ENCODE measurements at places on chromosomes 1 and 21.

- no peak for DNase-seq
Measured at GRCh38 chr1:178934546-178934945, 63.7 kb upstream of the ANGPTL1 start.

DNA sequence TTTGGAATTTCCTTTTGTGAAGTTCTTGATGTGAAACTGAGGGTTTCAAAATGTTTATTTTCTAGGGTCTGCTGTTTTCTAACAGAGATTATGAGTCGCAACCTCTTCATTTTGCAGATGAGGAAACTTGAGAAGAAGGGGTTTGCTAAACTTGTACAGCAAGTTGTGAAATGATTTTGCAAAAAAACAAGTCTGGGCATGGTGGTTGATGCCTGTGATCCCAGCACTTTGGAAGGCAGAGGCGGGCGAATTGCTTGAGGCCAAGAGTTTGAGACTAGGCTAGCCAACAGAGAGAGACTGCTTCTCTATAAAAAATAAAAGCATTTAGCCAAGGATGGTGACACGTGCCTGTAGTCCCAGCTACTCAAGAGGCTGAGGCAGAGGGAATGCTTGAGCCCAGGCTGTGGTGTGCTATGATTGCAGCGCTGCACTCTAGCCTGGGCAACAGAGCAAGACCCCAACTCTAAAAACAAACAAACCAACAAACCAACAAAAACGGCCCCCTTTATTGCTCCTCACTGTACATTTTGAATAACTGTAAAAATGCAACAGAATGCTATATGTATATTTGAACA lies 9.9 kb downstream of the TRIM67 start:
- no peak for DNase-seq

DNA sequence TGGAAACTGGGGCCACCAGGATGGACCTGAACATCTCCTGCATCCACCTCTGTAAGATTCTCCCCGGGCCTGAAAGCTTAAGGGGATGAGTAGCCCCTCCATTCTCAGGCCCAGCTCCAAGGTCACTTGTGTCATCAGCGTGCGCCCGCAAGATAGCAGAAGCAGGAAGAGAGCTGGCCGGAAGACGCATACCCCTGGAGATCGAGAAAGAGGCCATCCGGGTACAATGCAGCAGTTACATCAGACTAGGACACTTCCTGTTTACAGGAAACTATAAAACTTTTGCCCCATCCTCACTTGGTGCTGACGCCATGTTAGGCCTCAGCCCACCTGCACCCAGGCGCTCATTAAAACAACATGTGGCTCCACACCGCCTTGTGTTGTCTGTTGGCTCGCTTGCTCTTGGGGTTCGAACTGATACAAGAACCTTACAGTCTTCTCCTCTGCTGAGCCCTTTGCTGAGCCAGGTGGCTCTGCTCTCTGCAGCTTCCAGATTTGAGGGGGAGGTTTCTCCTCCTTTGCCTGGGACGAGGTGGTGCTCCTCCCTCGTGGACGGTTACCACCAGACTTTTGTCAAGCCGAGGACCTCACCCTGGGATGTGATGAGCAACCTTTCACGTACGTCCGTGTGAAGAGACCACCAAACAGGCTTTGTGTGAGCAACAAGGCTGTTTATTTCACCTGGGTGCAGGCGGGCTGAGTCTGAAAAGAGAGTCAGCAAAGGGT lies 277.5 kb upstream of the C1orf174 start:
- DNase-seq, result no peak

GRCh38 chr1:214192825-214193643 lies 87.9 kb upstream of the SMYD2 start:
- no peak for DNase-seq

DNA sequence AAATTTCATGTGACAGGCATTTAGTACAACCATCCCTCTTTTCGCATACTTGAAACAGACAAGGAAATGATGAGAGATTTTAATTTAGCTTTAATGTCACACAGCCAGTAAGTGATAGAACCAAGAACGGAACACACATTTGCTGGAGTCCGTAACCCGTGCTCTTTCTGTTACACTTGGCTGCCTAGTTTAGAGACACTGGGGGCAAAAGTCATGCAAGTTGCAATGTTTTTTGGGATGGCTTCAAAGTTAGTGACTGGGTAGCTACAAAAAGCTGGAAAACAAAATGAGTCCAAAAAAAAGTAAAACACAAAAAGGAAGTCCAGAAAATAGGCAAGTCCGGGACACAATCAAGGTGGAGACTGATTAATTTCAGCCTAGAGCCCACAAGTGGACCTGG lies 5.9 kb downstream of the NID1 start:
- DNase-seq, result no peak

DNA sequence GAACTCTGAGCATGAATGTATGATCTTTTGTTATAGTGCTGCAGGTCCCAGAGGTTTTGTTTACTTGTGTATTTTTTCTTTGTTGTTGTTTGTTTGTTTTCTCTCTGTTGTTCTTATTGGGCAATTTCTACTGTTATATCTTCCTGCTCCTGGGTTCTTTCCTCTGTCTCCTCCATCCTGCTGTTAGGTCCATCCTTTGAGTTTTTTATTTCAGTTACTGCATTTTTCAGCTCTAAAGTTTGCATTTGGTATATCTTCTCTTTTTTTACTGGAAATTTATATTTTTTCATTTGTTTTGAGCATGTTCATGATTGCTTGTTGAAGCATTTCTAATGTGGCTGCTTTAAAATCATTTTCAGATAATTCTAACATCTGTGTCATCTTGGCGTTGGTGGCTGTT lies 9.9 kb downstream of the TRPM2 start:
- no peak for DNase-seq

GRCh38 chr1:186782791-186783190 lies 46.0 kb upstream of the PLA2G4A start:
- no peak for DNase-seq

- no peak for DNase-seq
Measured at GRCh38 chr21:43298546-43299440, 128.1 kb downstream of the SIK1 start.

DNA sequence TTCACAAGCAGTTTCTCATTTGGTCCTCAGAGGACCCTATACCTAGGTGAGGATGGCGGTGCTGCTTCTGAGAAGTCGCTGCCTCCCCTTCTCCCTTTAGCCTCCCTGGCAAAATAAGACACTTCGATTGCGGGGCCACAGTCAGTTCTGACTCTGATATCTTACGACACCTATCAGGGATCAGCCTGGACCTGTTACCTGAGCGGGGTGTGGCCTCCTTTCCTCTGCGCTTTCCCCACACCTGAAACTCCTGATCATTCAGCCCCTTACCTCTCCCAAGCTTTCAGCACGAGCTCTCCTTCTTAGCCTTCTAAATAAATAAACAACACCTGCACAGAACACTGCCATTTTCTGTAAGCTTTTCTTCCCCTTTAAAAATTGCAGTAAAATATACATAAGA lies 24.6 kb upstream of the GPR137B start:
- DNase-seq, result no peak

GRCh38 chr1:170495006-170495405 lies 37.0 kb upstream of the GORAB start:
- no peak for DNase-seq

DNA sequence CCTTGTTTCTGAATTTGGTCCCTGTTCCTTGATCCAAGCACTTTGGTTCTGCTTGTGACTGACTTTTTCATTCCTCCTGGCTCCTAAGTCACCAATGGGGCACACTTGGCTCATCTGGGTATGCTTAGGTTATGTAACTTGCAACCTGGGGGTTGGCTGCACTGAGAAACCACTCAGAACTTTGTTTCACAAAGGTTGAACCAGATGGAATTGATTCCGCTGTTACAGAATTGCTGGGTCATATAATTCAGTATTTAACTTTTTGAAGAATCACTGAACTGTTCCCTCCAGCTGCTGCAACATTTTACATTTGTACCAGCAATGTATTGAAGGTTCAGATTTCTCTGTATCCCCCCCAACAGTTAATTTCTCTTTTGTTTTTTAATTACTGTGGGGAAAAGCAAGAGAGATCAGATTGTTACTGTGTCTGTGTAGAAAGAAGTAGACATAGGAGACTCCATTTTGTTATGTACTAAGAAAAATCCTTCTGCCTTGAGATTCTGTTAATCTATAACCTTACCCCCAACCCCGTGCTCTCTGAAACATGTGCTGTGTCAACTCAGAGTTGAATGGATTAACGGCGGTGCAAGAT lies 9.6 kb upstream of the NVL start:
- no peak for DNase-seq

Data from hepatic stellate cell (primary cell).